NCI-H1105 (cell line): ENCODE measurements at places on chromosomes 2 and 18.

- no peak for DNase-seq
Measured at GRCh38 chr18:54278615-54279014, 9.3 kb downstream of the POLI start.

- no peak for DNase-seq
Measured at GRCh38 chr2:50766058-50766457, 265.9 kb downstream of the NRXN1 start.

GRCh38 chr18:35836932-35837331 lies 135.5 kb upstream of the RMP24 start:
- DNase-seq: no peak

DNA sequence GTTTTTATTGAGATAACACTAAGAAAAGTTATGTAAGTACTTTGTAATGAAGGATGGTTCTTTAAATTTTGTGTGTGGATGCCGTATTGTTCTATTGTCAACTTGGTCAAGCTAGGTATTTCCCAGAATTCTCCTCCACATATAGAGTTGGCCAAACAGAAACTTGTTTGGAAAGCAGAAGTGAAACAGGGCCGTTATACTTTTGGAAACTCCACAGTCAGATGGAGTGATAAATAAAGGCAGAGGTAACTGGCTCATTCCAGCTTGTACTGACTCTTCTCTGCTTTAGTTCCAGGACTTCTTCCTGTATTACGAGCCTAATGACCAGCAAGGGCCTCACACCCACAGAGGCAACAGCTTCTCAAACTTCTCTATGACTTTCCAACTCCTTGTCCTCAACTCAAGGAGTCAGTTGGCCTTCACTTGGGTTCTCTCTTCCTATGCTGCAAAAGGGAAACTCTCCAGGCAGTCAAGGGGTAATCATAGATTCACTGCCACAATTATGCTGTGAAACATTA lies 16.4 kb upstream of the STARD7 start:
- DNase-seq: no peak
